ENCODE measurements at places on chromosomes 11 and 22. TPM values are rescaled to one million over a fixed set of nuclear protein-coding genes. Genes with fewer than 3 reads are reported as not detected.

The B4GALNT4 gene
- 8.0 TPM for total RNA-seq

The ALG8 gene
- total RNA-seq: 33.1 TPM

The NDUFV1 gene
- total RNA-seq: 147 TPM

The YPEL4 gene
- total RNA-seq: 0.89 TPM

The RHOG gene
- 9.2 TPM for total RNA-seq

All from smooth muscle cell of the umbilical artery (primary cell).